ENCODE measurements at places on chromosomes 11 and 22.

DNA sequence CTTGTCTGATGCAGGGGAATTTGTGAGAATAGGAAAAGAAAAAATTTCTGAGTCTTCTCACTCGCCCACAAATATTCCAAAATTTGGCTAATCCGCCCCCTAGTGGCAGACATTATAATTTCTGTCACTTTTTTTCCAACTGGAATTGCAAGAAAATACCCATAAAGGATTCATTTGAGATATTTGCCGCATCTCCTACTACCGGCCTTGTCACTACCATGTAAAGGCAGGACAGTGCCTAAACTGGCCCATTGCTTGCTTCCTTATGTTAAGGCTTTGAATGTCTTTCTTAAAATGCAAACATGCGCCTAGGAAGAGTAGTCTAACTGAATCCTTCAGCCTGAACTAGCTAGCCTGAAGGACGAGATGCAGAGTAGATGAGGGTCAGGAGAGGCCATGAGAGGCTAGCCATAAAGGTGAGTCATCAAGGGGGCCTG, 9.3 kb upstream of the CEP295 start:
- DNase-seq, result peak; percentile 60

DNA sequence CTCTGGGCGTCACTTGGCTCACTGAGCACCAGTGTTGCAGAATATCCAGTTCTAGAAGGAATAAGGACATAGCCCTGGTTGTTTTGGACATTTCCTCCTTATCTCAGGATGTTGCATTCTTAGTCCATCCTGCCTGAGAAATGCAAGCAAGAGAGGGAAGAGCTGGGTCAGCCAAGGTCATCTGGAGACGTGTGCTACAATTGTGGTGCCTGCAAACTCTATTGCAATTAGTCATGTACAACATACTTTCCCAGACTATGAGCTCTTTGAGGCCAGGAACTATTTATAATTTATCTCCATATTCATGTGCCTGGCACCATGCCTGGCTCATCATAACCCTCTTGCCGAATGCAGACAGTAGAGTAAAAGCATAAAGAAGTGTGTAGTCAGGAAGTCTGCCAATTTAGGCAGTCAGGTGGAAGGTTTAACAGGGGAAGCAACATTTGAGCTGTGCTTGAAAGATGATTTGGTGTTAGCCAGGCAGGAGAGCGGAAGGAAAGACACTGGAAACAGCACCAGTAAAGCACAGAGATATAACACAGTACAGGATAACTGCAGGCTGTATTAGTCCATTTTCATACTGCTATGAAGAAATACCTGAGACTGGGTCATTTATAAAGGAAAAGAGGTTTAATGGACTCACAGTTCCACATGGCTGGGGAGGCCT, 129.4 kb upstream of the PAX6 start:
- no peak for DNase-seq

DNA sequence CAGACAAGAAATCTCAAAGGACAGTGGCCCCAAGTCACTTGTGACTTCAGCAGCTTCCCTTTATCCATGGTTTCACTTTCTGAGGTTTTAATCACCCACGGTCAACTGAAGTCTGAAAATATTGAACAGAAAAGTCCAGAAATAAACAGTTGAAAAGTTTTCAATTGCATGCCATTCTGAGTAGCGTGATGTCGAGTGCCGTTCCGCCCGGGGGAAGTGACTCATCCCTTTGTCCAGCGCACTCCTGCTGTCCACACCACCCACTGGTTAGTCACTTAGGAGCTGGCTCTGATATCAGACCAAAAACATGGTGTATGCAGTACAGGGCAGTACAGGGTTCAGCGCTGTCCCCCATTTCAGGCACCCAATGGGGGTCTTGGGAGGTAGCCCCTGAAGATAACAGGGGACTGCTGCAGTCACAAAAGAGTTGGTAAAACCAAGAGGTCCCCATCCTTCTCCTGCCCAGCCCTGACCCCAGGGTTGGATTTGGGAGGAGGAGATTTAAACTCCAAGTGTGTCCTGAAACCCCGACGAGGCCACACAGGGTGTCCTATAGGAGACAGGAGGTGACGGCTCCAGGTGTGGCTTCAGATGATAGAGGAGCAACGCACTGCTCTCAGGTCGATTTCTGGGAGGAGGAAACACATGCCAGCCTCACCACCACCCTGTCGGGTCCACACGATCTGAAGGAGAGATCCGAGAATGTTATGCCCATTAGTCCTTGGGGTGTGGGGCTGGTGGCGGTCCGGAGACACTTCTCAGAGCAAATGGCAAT, 390.1 kb downstream of the CTTN start:
- DNase-seq, result no peak

- DNase-seq, result no peak
These were observed 39.6 kb downstream of the BUD13 start for GRCh38 chr11:116733043-116733755.

GRCh38 chr11:86091086-86091485, 22.2 kb upstream of the PICALM start:
- no peak for DNase-seq

GRCh38 chr11:111081021-111081511, 164.5 kb upstream of the POU2AF2 start:
- no peak for DNase-seq

DNA sequence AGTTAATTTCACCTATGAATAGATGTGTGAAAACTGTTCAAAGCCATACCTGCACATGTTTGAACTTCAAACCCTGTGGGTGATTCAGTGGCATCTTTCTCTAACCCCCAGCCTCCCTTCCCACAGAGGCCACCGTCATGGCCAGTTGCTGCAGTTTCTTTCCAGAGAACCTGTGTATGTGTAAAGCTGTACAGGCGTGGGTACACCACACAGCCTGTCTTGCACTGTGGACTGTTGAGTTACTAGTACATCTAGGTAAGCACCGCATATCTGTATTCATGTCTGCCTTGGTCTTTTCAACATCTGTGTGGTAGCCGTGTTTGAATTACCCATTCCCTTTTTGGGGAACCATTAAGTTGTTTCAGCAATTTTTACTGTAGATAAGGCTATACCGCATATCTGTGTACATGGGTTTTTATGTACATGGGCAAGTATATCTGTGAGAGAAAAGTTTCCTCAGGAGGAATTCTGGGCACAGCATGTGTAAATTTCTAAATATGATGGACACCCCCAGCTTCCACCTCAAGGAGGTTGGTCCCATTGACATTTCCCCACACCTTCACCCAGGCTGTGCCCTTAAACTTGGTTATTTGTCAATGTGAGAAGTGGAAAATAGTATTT, 13.9 kb downstream of the NEAT1 start:
- no peak for DNase-seq

GRCh38 chr22:49887702-49888101, 30.5 kb downstream of the ALG12 start:
- no peak for DNase-seq

- DNase-seq, result no peak
These were observed 41.0 kb downstream of the CEP57 start for GRCh38 chr11:95831198-95831883.

DNA sequence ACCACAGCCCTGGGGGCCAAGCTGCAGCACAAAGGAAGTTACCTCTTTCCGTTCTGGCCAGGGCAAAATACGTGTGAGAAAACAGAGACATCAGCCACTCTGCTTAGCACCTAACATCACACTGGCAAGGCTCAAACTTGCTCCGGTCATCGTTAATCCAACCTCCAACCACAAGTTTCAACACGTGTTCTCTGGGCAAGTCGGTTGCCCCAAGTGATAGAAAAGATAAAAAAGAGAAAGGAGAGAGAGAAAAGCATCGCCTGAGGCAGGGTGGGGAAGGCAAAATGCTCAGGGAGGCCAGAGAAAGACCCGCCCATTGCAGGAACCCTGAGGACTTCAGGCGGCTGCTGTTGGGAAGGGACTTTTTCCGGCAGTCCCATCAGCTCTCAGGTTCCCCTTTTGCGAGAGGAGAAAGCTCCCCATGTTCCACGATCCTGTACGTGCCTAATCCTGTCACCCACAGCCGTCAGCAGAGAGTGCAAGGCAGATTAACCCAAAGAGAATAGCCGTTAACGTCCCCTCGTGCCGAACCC, 18.5 kb upstream of the B4GALNT4 start:
- no peak for DNase-seq

DNA sequence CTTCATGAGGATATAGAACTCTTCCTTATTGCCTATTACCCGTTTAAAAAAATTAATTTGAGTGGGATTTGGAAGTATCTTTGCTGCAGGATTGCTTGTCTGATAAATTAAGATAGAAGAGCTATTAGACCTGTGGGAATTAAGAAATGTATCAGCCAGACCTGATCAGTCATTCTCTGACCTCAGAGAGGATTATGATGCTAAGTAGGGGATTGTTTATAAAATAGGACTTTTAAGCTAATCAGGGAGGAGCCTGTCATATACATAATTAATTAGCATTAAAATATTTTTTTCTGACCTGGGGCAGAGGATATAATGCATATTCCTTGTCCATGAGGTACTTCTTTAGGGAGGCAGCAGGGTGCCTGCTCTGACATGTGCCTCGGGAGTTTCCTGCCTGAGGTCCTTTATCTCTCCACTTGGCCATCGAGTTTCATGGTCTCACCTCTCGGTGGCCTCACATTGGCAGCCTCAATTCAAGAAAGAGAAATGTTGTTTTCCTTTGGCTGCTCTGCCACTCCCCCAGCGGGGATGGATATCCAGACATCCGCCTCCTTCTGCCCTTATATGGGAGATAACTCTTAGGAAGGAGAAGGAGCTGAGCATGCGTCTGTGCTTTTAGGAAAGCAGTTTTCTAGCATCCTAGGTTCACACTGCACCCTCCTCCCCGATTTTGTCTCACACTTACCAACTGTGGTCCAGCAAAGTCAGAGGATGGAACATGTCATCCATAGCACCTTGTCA, 41.1 kb downstream of the DIXDC1 start:
- DNase-seq, result no peak

GRCh38 chr11:119831011-119831410, 102.0 kb upstream of the NECTIN1 start:
- DNase-seq, result no peak

- DNase-seq, result no peak
These were observed 173.7 kb downstream of the KIF18A start for GRCh38 chr11:27933992-27934829.

DNA sequence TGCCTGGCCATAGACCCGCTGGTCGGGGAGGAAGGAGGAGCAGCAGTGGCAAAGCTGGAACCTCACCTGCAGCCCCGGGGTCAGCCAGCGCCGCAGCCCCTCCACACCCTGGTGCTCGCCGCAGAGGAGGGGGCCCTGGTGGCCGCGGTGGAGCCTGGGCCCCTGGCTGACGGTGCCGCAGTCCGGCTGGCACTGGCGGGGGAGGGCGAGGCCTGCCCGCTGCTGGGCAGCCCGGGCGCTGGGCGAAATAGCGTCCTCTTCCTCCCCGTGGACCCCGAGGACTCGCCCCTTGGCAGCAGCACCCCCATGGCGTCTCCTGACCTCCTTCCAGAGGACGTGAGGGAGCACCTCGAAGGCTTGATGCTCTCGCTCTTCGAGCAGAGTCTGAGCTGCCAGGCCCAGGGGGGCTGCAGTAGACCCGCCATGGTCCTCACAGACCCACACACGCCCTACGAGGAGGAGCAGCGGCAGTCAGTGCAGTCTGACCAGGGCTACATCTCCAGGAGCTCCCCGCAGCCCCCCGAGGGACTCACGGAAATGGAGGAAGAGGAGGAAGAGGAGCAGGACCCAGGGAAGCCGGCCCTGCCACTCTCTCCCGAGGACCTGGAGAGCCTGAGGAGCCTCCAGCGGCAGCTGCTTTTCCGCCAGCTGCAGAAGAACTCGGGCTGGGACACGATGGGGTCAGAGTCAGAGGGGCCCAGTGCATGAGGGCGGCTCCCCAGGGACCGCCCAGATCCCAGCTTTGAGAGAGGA, 11.9 kb downstream of the TMEM121B start:
- no peak for DNase-seq

- DNase-seq, result no peak
These were observed 1.1 kb downstream of the RBFOX2 start for GRCh38 chr22:36027579-36027934.

DNA sequence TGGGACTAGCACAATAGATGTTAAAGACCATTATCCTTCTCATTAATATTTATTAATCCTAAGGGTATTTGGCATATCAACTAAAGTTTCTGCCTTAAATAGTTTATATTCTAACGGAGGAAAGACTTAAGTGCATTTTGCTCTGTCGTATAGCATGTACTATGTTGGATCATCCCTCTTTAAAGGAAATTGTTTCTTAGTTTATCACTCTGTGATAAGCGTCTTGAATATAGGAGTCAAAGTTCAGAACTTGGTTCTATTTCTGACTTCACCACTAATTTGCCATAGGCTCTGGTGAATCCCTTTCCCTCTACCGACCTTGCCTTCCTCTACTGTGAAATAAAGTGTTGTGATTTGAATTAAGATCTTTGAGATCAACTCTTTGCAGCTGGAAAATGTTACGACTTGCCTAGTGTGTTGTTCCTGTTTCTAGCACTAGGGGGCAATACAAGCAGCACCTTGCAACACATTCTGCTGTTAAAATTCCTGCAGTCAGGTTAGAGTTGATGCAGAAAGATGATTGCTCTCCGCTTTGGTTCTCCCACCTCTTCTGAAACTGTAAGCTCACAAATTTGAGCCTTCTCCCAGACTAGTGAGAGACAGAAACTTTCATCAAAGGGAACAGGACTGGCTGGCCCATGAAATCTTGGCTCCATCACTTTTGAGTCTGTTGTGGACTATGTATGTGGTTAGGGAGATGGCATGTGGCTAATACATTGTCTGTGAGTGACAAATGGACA, 27.8 kb upstream of the ZNRF3 start:
- peak; percentile 56 for DNase-seq

DNA sequence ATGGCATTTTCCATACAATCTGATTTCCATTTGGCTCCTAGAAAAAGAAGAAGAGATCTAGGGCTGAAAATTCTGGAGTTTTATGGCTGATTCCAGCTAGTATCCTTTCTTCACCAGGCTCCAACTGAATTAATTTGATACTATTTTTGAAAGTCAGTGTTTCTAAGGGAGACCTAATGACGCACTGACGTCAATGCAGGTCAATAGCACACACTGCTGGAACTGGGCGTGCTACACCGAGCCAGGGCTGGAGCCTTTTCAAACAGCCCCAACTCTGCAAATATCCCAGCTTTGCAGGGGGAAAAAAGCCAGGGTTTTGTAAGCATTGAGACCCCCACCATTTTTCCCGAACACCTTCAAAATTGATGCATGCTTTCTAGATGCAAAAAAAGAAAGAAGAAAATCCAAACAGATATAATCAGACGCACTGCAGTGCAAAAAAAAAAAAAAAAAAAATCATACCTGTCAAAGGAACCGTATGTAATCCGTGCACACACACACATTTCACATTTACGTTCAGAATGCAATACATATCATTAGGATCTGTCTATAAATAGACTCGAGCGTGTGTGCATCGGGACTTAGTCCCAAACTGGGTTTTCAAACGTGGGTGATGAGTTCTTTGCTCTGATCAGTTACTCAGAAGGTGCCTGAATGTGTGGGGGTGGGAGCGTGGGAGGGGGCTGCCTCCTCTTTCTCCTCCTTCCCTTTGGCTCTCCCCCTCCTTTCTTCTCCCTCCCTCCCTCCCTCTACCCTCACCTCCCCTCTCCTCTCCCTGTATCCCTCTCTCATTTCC, 124.5 kb upstream of the HSD17B12 start:
- no peak for DNase-seq

- DNase-seq, result no peak
These were observed 6.5 kb downstream of the OR4D6 start for GRCh38 chr11:59463190-59463641.
